ENCODE measurements at places on chromosomes 11 and 22.

- no peak for DNase-seq
Measured at GRCh38 chr22:32073823-32074380, 30.8 kb downstream of the SLC5A1 start.

DNA sequence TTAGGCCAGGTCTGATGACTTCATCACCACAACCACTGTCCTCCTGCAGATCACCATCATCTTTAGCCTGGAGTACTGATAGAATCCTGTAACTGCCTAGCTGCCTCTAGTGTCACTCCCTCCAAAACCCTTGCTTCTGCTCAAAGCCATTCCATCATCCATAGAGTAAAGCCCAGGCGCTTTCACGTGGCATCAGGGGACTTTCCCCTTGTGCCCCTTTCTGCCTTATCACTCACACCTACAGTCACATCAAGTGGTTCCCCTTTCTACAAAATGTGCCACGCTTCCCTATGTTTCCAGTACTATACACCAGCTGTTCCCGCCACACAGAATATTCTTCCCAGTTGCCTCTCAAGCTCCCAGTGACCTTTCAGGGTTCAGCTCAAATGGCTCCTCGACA, 75.9 kb downstream of the MN1 start:
- no peak for DNase-seq

GRCh38 chr22:18022876-18023275, 1.5 kb downstream of the MICAL3 start:
- no peak for DNase-seq

DNA sequence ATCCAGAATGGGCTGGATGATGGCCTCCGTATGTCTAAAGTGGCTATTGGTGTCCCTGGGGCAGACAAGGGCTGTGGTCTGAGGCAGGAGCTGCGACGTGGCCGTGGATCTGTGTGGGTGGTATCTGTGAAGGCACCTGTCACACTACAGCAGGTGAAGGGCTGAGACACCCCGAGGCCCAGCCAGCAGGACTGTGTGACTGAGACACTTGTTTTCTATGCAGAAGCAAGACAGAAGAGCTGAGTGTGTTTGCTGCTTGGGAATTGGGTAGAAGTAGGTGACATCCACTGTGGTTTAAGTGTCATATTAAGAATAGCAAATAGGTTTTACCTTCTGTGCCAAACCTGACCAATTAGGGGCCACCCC, 35.0 kb downstream of the AMPD3 start:
- DNase-seq = no peak

DNA sequence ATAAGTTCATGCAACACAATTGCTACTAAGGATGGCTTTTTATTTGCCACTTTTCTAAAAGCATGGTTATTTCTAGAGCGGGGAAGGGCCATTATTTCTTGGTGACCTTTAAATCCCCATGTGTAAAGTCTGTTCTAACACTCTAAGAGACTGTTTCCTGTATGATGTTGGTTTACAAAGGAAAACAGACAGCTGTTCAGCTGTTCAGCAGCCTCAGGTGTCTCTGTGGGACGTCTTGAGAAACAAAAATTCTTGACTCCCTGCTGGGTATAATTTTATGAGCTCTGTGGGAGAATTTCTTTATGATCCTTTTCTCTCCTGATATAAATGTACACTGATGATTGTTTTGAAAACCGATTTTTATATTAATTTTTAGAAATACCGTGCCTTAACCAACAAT, 13.9 kb downstream of the MUC15 start:
- no peak for DNase-seq

- no peak for DNase-seq
Measured at GRCh38 chr11:86097980-86098379, 29.1 kb upstream of the PICALM start.

DNA sequence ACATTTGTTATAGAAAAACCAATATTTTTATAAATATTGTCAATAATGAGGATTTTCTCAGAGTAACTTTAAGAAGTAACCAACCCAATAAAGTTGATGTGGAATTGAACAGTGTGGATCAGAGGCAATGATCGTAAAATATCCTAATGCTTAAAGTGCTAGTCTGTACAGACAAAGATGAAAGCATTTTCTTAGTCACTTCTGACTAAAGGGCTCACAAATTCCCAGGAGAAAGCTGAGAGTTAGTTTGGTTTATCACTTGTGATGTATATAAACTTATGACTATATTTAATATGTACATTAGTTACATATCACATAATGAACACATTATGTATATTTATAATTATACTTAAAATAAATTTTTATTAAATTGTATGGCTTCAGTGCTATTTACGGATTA, 25.4 kb upstream of the DDI1 start:
- no peak for DNase-seq

DNA sequence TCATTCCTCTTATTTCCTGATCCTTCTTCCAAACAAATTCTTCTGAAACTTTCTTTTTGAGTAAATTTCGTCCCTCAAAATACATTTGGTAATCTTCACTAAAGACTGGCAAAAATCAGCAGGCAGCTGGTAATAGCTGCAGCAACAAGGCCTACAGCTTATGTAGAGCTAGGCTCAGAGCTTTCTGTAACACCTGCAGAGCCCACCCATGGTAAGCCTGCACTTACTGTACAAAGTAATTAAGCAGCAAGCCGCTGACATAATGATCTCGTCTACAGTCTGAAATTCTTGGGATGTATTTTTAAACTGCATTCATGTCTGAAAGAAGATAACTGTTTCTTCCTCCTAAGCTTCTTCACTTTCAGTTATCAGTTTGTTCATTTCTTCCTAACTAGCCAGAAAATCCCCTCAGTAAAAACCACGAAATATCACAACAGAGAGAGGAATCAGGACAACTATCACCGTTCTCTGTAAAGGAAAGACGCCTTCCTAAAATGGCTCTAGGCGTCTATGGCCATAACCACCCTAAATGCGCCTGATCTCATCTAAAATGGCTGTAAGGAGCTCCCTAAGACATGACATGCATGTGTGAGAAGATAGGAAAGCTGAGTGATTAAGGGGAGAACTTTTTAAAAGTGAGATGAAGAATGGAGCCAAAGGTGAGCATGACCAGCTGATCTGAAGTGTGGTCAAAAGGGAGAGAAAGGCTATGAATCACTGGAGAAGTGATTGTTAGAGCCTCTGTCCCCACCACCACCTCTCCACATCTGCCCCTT, 56.2 kb downstream of the DENND5A start:
- no peak for DNase-seq

GRCh38 chr11:79025622-79026021, 415.2 kb downstream of the TENM4 start:
- DNase-seq = no peak

DNA sequence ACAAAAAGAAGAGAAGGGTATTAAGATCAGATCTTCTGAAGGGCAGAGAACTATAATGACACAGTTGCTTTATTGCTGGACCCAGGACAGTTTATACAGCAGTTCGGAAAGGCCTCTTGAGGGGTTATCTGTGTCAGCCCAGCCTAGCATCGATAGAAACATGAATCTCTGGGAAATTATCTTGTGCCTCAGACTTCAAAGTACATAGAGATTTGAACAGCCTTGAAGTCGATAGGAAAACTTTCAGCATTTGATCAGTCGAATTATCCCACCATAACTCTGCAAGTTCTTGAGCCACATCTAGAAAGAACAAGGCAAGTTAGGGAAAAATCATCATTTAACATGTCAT, 2.5 kb upstream of the LMO2 start:
- DNase-seq = no peak

DNA sequence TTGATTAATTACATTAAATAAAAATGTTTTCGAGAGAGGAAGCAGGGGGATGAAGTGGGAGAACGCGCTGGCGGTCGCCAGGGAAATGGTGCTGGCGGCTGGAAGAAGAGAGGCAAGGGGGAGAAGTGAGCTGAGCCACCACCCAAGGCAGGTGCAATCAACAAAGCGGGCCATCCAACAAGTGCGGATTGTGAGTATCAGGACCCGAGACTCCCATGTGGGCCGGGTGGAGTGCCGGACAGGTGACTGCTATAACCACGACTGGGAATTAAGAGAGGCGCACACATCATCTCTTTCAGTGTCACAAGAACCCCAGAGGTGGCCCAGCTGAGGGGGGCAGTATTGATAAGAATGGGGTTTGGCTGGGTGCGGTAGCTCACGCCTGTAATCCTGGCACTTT, 41.2 kb upstream of the ATXN10 start:
- no peak for DNase-seq

DNA sequence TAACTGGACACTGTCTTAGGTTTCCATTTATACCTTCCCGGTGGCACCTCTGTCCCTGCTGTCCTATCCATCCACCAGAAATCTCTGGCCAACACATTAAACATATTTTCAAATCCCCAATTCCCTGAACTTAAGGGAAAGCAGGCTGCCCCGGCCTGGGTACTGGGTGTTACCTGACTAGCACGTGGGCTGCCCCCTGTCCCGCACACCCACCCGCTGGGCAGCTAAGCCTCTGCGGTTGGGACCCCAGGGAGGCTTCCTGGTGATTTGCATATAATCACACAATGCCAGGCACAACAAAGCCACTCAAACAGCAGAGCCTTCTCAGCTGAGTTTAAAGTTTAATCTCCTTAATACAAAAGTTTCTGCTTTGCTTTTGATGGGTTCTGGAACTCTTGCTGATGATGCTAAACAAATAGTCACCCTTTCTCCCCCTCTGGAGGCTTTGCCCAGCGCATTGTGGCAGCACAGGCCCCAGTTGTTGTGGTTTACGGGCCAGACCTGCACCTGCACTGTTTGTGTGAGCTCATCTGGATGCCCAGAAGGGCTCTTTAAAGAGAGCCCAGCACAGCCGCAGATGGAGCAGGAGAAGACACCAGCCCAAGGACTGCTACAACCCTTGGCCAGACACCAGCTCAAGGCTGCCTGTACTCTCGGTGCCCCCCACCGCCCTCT, 59.9 kb upstream of the POU2AF1 start:
- no peak for DNase-seq

DNA sequence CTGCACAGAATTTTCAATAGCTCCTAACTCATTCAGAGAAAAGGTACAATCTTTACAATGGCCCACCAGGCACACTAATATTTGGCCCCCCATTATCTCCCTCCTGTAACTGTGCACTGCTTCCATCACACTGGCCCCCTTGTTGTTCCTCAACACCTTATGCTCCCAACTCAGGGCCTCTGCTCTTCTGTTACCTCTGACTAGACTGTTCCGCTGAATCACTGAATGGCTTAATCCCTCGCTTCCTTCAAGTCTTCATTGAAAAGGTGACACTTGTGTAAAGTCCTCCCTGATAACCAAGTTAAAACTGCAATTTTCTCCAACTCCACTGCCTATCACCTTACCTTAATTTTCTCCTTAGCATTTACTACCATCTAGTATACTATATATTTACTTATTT, 21.8 kb downstream of the PIK3C2A start:
- DNase-seq = no peak

- DNase-seq = no peak
Measured at GRCh38 chr11:43941257-43941994, 1.0 kb upstream of the C11orf96 start.

GRCh38 chr22:30582788-30583545, 8.5 kb upstream of the GAL3ST1 start:
- DNase-seq = no peak

GRCh38 chr22:40023341-40023841, 28.6 kb downstream of the FAM83F start:
- no peak for DNase-seq

- no peak for DNase-seq
Measured at GRCh38 chr22:45237065-45237990, 3.4 kb downstream of the KIAA0930 start.
